CD4-positive, alpha-beta T cell treated with Interleukin-15 for 1 hour (primary cell): ENCODE measurements at places on chromosomes 12 and 14.

DNA sequence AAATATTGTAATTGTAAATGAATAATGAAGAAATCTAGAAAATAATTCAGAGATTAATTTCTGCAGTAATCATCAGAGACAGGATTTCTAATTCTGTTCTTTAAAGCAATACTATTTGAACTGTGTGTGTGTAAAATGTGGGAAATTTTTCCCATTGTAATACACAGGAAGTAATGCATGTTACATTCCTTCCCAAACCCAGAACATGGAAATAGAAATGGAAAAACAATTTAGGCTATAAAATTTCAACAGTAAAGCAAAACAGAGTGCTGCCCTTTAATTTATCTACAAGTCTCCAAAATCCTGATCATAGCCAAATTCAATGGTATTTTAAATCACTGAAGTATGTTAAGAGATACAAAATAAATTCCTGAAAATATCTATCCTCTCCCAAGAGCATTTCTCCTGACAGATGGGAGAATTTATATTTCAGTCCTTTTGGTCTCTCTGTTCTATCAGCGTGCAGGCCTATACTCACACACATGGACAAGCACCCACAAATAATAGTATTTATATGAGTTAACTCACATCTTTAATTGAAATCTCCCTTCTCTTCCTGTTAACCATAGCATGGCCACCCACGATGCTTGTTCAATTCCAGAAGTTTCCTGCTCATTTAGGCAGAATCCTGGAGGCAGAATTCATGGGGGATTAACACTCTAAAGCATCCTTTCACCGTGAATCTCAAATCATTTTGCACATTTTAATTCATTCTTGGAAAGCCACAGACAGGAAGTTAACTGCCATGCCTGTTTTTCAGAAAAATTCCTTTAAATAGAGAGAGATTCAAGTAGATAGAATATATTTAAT, 1465.4 kb upstream of the FLRT2 start:
- DNase-seq, result no peak

GRCh38 chr12:52909331-52909730, 4.5 kb upstream of the KRT8 start:
- no peak for DNase-seq

GRCh38 chr12:106308121-106308520, 5.6 kb downstream of the TCP11L2 start:
- no peak for DNase-seq

DNA sequence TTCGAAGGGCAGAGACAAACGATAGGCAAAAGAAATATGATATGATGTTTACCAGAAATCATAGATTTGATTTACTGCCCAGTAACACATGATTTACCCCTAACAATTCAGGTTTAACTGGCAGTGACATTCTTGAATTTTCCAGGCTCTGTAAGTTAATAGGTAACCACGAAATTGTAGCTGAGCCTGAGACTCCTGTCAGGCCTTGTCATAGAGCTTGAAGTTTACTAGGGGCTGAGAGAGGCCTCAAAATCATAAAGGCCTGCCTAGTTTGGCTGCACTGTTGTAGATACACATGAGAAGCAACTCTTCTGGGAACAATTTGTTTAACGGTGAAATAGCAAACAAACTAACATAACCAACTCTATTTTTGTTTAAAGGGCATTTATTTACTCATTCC, 3.3 kb downstream of the ERP27 start:
- DNase-seq, result no peak

GRCh38 chr12:110846615-110847566, at the start of gene CCDC63:
Gene CCDC63, plus strand, starts transcription at chr12:110846987. Its CDS starts 5,968 bp downstream, at chr12:110852955.
- DNase-seq, result peak; percentile 23

DNA sequence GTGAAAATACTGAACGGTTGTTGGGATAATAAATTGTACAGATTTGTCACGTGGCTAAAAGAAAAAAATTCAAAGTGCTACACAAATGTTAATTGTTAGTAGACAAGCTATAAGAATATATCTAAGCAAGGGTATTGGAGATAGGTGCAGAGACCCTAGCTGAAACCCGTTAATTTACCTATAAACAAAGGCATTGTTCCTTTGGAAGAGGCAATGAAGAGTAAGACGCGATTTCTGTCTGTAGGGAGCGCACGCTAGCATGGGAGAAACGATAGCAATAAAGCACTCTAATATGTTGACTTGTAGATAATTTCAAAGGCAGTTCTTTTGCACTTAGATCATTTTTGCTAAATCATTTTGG, 565 bp downstream of the CCDC77 start:
- DNase-seq, result no peak

DNA sequence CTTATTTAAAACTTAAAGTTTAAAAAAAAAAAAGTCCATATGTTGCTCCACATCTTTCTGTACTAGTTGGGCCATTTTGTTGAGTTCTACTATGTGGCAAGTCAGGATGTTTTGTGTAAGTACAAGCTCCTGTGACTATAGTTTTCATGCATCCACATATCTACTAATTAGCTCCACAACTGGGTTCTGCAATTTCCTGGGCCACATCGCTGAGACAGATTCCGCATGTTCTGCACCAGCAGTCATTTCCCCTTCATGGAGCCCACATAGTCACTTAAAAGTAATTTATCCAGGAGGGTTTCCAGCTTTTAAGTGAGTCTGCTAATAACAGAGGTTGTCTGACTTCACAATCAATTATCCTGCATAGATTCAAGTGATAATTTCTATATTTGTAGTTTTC, 461.4 kb downstream of the ZFP36L1 start:
- DNase-seq, result no peak

- no peak for DNase-seq
Measured at GRCh38 chr12:10967409-10967808, 19.3 kb downstream of the TAS2R50 start.

GRCh38 chr12:123497065-123497464, 36.5 kb downstream of the RILPL1 start:
- DNase-seq, result no peak

- DNase-seq, result no peak
Measured at GRCh38 chr12:26280869-26281268, 85.5 kb downstream of the SSPN start.

DNA sequence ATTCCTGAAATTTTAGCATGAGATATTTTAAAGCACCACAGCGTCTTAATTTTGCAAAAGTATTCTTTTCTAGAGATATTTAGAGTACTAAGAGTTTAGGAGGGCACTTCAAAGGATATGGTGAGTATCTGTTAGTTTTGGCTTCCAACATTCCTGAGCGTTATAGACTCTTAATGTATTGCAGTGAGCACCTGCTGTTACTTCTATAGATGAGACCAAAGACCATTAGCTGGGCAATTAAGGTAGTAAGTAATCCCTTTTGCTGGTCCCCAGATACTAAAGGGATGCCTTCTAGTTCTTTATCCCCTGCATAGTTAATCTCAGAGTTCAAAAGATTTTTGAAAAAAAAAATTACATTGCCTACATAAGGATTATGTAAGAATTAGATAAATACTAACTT, 975.6 kb downstream of the GALC start:
- DNase-seq, result no peak

- DNase-seq, result no peak
Measured at GRCh38 chr14:69468949-69469348, 15.6 kb upstream of the PLEKHD1 start.

DNA sequence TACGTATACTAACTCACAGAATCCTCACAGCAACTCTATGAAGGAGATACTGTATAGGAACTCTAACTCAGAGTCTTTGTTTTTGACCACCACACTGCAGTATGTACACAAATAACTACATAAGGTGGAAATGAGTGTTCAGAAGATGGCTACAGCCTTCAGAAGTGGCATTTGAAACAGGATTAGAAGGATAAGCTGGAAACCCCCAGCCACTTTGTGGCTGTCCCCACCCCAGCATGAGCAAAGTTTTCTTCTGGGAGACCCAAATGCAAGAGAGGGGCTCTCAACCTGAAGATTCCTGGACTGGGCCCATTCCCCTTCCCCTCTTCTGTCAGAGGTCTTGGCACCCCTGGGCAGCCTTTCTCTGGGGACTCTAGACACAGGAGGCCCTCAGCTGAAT, 43.2 kb upstream of the PNMA1 start:
- DNase-seq, result no peak

DNA sequence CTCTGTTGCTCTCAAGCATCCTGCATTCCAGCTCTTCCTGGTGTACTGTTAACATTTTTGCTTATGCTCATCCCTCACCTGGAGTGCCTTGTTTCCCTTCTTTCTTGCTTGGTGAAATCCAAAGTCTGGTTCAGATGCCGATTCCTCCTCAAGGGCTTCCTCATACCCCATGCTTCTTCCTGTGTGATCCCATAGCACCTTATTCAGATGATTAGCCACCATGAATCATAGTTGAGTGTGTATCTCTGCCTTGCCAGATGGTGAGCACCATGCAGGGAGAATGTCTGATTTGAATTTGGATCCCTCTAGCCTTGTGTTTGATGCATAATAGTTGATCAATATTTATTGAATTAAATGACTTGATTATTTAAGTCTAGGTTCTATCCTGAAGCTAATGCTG, 39.4 kb upstream of the ANO4 start:
- DNase-seq, result no peak

GRCh38 chr12:11981121-11981733, 89.5 kb upstream of the BCL2L14 start:
- peak; percentile 23 for DNase-seq

GRCh38 chr14:41860586-41860985, 253.9 kb downstream of the LRFN5 start:
- no peak for DNase-seq

DNA sequence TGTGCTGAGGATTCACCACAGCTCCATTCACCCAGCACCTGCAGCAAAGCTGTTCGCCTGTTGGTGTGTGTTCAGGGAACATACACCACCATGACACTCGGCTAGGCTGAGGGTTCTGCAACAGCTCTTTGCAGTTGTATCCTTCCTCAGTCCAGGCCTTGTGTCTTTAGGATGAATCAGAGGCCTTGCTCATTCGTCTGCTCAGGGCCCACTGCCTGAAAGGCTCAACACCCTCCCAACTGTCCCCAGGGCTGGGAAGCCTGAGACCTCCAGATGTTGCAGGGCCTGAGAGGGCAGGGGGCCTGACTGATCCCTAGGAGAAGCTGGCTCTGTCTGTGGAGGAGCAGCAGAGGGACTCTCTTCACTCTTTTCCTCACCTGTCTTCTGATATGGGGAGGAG, 11.2 kb downstream of the ZDHHC22 start:
- DNase-seq, result no peak

GRCh38 chr12:117111386-117111785, 12.2 kb upstream of the TESC start:
- DNase-seq, result no peak

- no peak for DNase-seq
Measured at GRCh38 chr12:67740711-67741110, 92.2 kb downstream of the DYRK2 start.

GRCh38 chr12:130775953-130776856, 60.1 kb upstream of the RIMBP2 start:
- DNase-seq, result no peak

DNA sequence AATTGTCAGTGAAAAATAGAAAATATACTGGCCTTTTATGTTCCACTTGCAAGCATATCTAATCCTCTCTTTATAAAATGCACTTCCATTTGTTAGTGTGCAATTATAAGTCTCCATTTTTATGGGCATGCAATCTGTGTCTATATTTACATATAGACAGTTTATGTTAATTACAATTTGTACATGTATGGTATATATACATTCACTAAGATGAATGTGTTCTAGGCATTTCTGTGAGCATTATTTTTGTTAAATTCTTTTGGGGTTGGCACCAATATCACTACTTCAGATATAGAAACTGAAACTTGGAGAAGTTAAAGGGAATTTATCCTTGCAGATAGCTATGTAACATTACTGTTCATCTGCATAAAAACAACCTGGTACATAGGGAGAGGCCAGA, 470.8 kb upstream of the LMO3 start:
- no peak for DNase-seq

GRCh38 chr14:36477266-36477665, 42.8 kb downstream of the NKX2-1 start:
- no peak for DNase-seq

DNA sequence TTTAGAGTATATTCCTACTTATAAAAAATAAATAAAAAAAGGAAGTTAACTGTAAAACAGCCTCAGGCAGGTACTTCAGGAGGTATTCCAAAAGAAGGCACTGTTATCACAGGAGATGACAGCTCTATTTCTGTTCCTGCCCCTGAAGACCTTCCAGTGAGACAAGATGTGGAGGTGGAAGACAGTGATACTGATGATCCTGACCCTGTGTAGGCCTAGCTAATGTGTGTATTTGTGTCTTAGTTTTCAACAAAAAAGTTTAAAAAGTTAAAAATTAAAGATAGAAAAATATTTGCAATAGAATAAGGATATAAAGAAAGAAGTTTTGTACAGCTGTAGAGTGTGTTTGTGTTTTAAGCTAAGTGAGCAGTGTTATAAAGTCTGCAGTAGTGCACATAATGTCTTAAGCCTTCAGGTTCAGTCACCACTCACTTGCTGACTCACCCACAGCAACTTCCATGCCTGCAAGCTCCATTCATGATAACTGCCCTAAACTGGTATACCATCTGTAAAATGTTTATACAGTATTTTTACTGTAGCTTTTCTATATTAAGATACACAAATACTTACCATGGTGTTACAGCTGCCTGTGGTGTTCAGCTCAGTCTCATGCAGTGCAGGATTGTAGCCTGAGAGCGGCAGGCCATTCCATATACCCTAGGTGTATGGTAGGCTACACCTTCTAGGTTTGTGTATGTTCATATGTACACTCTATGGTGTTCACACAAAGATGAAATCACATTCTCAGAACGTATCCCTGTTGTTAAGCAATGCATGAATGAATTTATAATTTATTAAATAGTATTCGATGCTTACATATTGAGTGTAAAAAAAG, 121.1 kb downstream of the ANO6 start:
- DNase-seq, result no peak

DNA sequence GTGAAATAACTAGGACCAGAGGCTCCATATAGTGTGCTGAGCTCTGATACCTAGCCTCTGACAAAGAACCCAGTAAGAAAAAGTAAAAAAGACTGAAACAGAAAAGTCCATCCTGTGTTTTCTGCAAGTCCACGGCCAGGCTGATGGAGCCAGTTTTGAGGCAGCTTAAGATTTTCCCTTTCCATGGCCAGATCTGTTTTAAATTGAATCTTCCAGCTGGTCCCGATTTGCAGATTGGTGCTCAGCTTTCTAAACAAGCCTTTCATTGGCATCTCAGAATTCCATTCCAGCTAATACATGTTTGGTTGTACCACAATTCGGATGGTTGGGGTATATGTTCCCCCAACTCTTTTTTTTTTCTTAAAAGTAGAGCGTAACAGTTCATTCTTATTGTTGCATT, 152.0 kb downstream of the DACT1 start:
- DNase-seq, result no peak

- DNase-seq, result no peak
Measured at GRCh38 chr14:34302654-34303053, 159.4 kb downstream of the SPTSSA start.
